ENCODE measurements at places on chromosomes 16 and 17.

DNA sequence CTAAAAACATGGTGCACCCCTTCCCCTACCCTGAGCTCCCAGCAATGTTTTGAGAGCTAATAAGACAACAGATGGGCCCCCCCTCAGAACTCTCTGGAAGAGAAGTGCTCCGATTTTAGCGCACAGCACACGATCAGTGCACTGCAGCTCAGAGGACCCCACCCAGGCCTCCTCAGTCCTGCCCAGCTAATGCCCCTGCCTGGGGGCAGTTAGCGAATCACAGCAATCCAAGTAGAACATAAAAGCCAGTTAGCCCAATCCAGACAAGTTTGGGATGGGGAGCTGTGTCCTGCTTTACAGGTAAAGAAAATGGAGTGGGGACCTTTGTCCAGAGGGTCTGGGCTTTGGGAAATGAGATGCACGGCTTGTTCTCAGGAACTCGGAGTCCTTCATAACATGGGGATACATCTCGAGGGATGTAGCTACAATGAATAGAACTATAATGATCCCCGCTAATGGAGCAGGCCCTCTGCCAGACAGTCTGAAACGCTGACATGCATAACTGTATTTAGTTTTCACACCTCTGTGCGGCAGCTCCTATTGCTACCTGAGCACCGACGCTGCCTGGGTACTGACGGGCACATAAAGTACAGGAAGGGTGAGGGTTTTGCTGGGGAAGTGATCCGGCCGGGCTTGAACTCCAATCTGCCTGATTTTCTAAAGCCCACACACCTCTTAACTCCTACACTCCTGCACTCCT, 29.7 kb upstream of the CDC42EP4 start:
- DNase-seq = no peak

DNA sequence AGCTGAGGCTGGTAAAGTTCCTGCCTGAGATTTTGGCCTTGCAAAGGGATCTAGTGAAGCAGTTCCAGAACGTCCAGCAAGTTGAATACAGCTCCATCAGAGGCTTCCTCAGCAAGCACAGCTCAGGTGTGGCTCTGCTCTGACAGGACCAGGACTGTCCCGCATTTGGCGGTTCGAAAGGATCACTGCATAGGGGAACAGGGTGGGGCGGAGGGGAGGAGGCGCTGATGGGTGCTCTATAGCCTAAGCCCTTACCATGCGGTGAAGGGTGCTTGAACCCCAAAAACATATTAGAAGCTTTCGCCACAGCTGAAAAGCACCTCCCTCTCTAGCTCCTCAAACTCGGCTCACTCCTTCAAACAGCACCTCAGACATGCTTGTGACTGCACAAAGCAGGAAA, 29.9 kb upstream of the ENDOV start:
- no peak for DNase-seq

DNA sequence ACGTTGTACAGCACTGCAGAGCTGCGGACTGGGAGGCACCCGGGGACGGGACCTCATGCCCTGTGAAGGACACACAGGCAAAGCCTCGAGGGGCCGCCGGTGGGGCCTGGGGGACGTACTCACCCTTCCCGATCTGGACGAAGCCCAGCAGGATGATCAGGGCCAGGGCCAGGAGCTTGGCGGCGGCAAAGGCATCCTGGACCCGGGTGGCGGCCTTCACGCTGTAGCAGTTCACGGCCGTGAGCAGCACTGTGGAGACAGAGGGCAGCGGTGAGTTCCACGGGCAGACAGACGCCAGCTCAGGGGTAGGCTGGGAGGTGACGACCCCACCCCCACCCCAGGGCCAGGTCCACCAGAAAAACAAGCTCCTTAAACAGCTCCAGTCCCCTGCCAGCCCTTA, 17.7 kb downstream of the SLC7A5 start:
- no peak for DNase-seq

DNA sequence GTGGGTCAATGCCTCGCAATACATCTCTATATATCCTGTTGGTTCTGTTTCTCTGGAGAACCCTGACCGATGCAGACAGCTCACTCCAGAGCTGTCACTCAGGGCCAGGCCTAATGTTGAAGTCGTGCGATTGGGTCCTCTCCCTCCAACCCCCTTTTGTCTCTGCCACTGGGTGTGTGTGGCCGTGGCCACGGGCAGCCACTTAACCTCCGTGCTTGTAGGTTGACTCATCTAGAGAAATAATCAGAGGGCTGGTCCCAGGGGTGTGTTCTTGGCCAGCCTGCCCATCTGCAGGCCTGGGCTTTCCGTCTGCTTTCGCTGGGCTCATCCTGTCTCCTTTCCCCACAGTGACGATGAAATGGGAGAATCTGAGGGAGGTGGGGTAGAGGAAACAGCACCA, 7.4 kb downstream of the ADAD2 start:
- DNase-seq = no peak

DNA sequence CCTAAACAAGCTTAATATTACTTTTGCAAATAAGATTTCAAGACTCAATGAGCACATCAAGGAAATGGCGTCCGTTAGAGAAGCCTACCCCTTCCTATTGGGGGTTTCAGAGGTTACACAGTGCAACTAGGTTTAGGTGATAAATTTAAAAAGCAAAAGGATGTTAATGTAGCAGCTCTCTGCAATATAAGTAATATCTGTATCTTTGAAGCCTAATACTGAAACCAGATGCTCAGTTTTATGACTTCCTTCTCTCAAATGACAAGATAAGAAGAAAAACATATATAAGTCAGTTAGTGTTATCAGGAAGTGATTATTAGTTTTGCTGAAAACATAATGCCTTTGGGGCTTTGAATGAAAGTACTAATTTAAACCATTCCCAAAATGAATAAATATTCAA, 54.3 kb upstream of the MED13 start:
- no peak for DNase-seq

DNA sequence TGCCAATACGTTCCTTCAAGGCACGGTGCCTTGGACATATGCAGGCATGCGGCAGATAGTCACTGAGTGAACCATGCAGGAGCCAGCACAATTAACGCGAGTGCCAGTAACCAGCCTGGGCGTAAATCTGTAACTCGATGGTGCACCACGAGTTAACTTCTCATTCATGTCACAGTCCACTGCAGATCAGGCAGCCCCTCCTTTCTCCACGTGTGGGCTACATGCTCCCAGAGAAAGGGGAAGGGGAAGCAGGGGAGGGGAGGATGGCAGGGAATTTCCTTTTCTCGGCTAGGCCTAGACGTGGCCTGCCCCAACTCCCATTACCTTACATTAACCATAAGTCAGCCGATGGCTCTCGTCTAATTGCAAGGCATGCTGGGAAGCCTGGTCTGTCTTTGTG, 287.9 kb downstream of the CPPED1 start:
- DNase-seq = no peak

- no peak for DNase-seq
Measured at GRCh38 chr17:73625006-73625405, 19.2 kb downstream of the SDK2 start.

DNA sequence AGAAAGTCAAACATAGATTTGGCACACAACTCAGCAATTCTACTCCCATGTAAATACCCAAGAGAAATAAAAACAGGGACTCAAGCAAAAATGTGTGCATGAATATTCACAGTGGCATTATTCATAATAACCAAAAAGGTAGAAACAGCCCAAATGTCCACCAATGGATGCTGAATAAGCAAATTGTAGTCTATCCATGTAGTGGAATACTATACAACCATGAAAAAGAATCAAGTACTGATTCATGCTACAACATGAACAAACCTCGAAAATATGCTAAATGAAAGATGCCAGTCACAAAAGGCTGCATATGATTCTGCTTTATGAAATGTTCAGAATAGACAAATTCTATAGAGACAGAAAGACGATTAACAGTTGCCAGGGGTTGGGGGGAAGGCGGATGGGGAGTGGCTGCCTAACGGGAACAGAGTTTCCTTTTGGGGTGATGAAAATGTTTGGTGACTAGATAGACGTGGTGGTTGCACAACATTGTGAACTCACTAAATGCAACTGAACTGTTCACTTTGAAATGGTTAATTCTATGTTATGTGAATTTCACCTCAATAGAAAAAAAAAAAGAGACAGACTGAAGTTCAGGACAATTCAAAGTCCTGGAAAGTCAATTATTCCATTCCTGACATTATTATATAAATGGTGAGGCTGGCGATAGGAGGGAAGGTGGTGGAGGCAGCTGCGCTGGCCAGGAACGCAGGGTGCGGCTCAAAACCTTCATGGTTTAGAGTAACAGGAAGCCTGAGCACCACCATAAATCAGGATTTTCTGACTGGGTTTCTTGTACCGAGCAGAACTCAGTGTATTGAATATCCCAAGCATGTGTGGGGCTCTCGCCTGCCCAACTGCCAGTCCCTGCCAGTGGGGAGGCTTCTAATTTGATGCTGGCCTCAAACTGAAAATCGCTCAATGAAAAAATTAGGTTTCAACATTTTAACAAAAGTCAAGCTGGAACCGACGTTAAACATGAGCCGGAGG, 300.9 kb downstream of the C16orf95 start:
- no peak for DNase-seq

DNA sequence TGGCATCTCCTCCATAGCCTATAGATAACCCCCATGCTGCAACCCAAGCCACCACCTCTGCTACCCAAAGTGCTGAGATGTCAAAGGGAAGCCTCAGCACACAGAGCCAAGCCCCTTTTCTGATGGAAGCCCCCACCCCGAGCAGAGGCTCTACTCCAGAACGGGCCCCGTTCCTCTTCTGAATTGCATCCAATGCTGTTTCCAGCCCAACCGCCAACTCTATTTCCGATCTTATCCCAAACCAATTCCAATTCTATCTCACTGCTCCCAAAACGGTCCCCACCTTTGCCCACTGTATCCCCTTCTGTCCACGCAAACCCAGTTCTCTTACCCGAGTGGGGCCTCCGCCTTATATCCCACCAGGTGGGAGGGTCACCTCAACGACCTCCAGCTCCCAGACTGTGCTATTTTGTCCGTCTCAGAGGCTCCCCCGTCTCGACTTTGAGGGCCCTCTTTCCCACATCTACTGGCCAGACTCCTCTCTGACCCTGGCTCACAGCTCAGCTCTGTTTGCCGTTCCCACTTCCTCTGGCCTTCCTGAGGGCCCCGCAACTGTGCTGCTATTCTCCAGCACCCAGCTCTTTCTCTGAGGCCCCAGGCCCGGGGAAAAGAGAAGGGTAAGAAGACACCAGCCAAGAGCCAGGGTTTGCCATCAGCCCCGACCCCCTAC, 487 bp downstream of the SRL start:
- no peak for DNase-seq
